ENCODE measurements at places on chromosomes 5 and 9. TPM values are rescaled to one million over a fixed set of nuclear protein-coding genes. Genes with fewer than 3 reads are reported as not detected.

GRCh38 chr9:101707721-101708120 is 30.7 kb downstream of the GRIN3A start:
- DNase-seq = no peak

Gene AKNA
- total RNA-seq = 7.0 TPM

GRCh38 chr5:44486591-44486990 is 97.4 kb upstream of the FGF10 start:
- DNase-seq = no peak

GRCh38 chr5:15929611-15930263 is 249.9 kb downstream of the MARCHF11 start:
- DNase-seq = no peak

DNA sequence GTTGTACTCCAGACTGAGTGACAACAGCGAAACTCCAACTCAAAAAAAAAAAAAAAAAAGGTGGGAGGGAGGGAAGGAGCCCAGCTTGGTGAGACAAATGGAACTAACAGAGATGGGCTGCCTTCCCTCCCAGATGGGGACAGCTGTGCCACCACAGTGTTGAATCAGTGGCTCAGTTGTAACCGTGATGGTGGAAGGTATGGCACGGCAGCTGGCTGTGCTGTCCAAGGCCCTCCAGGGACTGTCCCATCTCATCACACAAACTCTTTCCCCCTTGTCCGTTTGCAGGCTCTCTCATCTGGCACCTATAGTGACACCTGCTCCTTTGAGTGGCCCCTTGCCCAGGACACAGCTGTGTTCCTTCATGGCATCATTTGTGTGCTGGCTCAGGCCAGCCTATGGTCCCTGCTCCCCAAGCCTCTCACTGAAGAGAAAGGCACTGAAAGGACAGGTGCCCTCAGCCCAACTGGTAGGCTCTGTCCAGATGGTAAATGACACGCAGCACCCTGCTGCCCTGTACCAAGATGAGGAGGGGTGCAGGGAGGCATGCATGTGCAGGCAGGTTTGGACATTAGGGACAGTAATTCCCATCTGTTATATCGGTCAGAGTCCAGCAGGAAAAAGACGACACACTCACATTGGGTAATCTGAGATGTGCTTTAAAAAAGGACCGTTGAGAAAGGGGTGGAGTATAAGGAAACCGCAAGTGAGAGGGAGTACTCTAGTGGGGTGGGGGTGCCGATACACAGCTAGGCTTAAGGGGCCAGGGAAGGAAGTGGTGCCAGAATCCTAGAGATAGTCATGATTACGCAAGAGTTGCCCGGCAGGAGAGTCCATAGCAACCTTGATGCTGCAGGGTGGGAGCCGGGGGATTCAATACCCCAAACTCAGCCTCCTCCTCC is 4.3 kb downstream of the SMIM33 start:
- no peak for DNase-seq

DNA sequence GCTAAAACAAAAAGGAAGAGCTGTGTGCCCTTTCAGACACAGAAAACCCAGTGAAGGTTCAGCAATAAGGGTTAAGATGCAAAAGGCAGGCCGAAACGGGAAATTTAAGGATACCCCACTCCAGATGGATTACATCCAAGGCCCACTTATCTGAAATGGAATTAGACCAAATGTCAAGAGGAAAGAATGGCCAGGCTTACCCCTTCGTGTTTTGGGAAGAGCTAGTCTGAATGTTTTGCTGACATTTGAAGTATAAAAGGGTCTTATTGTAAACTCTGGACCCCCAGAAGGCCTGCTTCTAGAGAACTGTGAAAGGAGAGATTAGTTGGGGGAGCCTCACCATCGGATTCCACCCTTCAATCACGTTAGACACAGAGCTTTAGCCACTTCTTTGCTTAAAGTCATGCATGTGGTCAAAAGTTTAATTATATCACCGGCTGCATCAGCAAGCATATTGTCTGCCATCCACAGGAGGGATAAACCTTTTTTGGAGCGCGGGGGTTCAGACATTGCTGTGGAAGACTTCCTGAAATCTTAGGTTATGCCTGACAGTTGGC is 93.3 kb downstream of the EFNA5 start:
- DNase-seq = no peak

DNA sequence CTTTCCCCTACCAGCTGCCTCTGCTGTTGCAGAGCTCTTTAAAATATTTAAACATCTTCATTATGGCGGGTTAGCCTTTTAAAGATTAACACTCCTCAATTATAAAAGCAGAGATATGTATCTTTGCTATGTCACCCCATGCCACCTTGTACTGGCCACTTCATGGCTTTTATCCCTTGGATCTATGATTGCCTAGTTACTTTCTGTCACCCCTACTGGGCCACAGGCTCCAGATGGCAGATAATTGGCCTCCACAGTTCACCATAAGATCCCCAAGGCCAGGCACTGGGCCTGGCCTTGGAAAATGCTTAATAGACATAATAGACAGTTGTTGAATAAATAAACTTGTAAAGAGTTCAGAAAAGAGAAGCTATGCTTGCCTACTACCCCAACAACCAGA is 142.0 kb upstream of the SHB start:
- no peak for DNase-seq

GRCh38 chr5:124918618-124919017 is 172.2 kb upstream of the ZNF608 start:
- no peak for DNase-seq

Gene RFX3
- 0.91 TPM for total RNA-seq

GRCh38 chr9:95991326-95991725 is 115.8 kb downstream of the ERCC6L2 start:
- no peak for DNase-seq

DNA sequence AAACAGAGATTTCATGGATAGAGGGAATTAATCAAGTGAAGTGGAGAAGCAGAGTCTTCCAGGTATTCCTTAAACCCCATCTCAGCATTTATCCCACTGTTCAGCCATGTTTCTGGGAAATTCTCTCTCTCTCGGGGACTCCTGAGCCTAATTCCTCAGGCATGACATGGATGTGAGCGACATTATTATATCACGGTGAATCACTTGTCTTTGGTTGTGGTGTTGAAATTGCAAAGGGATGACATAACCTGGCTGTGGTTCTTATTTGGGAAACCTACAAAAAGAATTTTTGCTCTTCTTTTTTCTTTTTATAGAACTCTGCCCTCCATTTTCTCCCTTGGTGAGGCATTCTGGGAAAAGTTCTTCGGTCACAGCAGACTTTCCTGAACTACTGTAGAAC is 457.9 kb upstream of the PTGER4 start:
- DNase-seq = no peak

DNA sequence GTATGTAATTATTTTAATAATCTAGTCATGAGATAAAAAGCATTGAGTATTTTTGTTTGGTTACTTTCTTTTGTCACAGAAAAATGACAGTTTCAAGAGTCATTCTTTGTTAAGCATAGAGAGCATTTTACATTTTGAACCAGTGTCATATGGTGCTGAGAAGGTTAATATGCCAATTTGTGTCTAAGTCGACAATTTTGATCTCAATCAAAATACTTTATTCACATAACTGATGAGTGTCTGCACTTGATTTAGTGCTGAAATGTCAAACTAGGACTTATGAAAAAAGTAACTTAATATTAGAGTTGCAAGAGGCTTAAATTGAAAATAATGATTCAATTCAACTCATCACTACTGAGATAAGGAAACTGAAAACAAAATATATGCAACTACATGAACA is 1804.6 kb upstream of the ACO1 start:
- no peak for DNase-seq

DNA sequence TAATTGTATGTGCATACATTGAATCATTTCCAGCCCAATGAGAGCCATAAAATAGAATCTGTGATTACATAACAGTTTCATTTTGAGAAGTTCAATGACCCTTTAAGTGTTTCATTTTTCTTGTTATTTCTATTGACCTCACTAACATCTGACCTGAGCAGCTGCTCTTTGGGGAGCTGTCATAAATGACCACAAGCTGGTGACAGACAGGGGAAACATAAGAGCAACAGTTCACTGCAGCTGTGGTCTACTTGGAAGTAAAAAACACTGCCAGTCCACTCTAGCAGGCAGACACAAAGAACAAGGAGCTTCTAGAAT is 265.4 kb downstream of the DTWD2 start:
- DNase-seq = no peak

GRCh38 chr5:137665678-137666460 is 70.0 kb downstream of the KLHL3 start:
- DNase-seq = no peak

Gene ADGRV1
- total RNA-seq = 14.1 TPM

GRCh38 chr5:33297760-33298216 is 143.0 kb upstream of the TARS1 start:
- no peak for DNase-seq
